ENCODE measurements at places on chromosomes 2 and 18.

GRCh38 chr2:239368321-239368720 lies 32.5 kb downstream of the HDAC4 start:
- DNase-seq = no peak

GRCh38 chr2:208415897-208416296 lies 9.3 kb downstream of the PTH2R start:
- no peak for DNase-seq

- no peak for DNase-seq
Observed at GRCh38 chr2:14944562-14945346, 312.2 kb downstream of the LRATD1 start.

DNA sequence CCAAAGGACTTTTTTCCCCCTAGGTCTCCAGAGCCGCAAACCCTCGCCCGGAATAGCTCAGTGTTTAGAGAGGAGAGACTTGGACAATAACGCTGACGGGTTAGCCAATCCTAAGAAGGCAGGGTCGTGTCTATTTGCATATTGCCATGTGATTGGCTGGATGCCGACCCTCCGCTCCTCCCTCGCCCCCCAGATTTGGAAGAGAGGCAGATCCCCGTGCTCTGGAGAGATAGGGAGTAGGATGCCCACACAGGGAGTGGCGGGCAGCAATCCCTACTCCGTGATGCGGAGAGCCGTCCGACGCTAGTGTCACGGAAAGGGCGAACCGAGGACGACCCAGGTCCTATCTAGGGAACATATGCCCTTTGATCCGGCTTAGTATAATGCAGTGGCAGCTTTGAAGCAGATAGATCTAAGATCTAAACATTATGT lies 1.4 kb downstream of the WNT6 start:
- peak; percentile 51 for DNase-seq

DNA sequence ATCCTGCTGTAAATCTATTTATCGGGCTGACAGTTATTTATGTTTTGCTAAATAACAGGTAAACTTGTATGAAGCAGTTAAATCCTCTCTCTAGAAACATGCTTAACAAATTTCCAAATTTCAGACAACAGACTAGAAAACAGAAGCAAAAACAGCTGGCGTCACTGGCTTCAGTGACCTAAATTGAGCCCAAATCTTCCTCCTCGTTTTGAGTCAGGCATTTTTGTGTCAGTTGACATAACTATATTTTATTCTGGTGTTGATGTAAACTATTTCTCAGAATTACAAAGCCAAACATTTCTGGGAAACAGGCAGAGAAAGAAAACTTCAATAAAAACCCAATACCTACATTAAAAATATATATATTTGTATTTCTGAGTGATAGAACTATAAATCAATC lies 21.7 kb downstream of the RBMS1 start:
- DNase-seq = no peak

DNA sequence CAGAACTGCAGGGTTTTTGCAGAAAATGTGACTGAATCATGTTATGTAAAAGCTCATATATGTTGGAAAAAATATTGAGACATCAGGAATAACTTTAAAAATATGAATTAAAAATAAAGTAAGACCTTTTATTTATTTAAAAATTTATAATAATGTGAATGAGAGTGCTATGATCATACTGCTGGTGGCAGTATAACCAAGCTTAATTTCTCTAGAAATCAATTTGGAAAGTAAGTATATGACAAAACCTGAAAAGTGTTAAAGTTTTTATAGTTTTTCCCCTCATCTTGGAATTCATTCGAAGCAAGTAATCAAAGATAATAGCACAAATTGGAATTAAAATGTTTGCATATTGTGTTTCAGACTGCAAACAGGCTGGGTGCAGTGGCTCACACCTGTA lies 7.5 kb downstream of the SLC39A10 start:
- DNase-seq = no peak

DNA sequence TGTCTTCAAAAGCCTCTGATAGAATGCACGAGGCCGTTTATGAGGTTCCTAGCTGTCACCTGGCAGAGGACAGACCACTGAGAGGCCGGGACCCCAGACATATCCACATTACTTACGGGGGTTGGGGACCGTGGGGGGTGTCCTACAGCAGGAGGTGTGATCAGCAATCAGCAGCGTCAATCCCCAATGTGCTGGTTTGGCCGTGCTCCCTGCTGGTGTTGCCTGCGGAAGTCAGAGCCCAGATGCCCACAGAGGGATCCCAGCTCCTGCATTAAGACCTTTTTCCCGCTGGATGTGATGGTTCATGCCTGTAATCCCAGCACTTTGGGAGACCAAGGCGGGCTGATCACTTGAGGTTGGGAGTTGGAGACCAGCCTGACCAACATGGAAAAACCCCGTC lies 20.8 kb upstream of the SP5 start:
- no peak for DNase-seq

DNA sequence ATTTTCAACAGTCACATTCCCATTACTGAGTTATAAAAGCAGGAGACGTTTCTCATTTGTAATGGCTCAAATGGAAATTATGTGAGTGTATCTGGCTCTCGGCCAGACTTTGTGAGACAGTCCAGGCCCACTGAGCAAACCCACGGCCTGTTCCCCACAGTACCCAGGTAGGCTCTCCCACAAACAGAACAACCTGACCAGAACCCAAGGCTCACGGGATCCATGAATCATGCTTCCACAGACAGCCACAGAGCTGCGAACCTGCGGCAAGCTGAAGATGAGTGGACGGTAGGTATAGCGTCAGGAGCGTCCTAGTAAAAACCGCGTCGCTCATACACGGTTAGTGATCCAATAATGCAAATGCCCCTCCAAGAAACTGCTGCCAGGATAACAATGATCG lies 34.2 kb downstream of the NDUFA10 start:
- no peak for DNase-seq

GRCh38 chr2:234003972-234004617 lies 46.4 kb upstream of the SPP2 start:
- no peak for DNase-seq

GRCh38 chr2:224160917-224161316 lies 121.8 kb upstream of the SERPINE2 start:
- no peak for DNase-seq

- no peak for DNase-seq
Observed at GRCh38 chr18:13147130-13147529, 71.4 kb upstream of the LDLRAD4 start.

- no peak for DNase-seq
Observed at GRCh38 chr2:5524551-5524950, 167.6 kb upstream of the SOX11 start.

DNA sequence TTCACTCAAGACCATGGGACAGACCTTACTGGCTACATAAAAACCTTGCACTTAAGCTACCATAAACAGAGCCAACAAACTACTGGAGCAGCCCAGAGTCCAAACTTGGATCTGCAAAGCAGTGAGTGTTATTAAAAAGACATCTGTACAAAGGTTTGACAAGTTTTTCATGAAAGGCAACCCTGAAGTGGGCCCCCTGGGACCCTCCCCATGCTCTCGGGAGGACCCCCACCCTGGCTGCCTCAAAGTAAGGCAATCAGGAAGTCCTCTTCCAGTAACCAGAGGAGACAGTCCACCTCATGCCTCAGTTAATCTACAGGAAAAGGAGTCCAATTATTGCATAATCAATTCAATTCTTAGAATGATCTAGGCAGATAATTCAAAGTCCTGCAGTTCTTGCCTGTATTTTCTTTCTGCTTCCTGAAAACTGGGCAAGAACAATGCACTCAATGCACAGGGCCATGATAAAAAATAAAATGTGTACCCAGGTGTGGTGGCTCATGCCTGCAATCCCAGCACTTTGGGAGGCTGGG lies 69.7 kb downstream of the TBC1D8 start:
- no peak for DNase-seq

GRCh38 chr2:38353402-38353801 lies 23.7 kb downstream of the ATL2 start:
- no peak for DNase-seq

GRCh38 chr2:221133941-221134340 lies 438.2 kb downstream of the EPHA4 start:
- DNase-seq = no peak

- no peak for DNase-seq
Observed at GRCh38 chr2:141710589-141711239, 420.1 kb downstream of the LRP1B start.

GRCh38 chr2:127084611-127085316 lies 22.2 kb downstream of the BIN1 start:
- DNase-seq = no peak

DNA sequence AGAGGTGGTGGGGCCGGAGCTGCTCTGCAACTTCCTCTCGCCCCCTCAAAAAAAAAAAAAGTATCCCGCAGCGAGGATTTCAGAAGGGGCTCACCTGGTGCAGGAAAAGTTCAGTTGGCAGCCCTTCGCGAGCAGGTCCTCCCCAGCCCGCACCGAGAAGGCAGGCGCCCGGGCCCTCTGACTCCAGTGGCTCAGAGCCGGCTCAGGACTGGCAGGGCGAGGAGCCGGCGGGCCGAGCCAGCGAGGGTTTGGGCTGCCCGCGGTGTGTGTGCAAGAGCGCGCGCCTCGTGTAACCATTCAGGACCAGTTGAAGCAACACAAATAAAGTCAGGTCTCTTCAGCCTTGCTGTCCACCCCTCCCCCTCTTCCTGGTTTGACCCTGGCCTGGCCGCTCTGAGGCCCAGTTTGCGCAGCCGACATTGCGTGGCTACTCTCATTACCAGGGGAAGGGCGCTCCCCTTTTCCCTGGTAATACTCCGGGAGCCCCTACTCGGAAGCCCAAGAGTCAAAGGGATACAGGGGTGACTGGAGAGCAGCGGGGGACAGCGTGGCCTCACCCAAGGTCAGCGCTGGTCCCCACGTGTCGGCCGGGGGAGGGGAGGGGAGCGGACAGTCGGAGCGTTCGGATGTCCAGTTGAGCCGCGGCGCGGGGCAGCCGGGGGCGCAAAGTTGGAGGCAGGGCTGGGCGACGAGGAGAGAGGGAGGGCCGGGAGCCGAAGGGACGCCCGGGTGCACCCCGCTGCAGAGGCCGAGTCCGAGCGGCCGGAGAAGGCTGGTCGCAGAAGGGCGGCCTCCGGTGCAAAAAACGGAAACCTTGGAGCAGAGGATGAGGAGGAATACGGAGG lies 12.3 kb downstream of the EN1 start:
- no peak for DNase-seq

- no peak for DNase-seq
Observed at GRCh38 chr2:120947982-120948661, 212.5 kb downstream of the GLI2 start.

- peak; percentile 71 for DNase-seq
Observed at GRCh38 chr2:159249990-159250715, 36.4 kb downstream of the WDSUB1 start.

- DNase-seq = no peak
Observed at GRCh38 chr2:174611006-174611405, 13.4 kb upstream of the WIPF1 start.

DNA sequence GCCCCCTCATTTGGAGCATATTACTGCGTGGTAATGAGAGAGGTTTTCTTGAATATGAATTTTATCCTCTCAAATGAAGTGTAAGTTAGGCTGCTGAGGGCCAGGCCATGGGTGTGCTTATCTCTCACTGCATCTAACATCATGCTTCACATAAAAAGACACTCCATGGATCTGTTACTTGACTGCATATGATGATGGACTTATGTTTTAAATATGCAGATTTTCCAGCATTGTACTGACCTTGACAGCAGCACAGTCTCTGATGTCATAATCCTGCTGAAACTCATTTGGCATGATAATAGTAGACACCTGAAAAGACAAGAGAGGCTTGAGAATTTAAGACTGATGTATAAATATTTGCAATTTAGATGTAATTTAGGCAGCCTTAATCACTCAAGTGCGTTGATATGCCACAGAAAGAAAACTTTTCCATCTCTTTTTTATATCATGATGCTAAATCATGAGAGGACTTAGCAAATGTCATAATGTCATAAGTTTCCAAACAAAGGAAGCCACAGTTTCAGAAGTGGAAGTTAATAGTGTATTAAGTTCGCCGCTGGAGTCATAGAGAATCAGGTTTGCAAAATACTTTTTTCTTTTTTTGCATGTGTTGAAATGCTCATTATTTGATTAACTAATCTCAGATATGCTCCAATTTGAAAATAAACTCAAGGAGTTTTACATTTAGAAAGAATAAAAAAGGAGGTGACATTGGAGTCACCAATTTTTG lies 62.7 kb upstream of the CD302 start:
- DNase-seq = no peak

DNA sequence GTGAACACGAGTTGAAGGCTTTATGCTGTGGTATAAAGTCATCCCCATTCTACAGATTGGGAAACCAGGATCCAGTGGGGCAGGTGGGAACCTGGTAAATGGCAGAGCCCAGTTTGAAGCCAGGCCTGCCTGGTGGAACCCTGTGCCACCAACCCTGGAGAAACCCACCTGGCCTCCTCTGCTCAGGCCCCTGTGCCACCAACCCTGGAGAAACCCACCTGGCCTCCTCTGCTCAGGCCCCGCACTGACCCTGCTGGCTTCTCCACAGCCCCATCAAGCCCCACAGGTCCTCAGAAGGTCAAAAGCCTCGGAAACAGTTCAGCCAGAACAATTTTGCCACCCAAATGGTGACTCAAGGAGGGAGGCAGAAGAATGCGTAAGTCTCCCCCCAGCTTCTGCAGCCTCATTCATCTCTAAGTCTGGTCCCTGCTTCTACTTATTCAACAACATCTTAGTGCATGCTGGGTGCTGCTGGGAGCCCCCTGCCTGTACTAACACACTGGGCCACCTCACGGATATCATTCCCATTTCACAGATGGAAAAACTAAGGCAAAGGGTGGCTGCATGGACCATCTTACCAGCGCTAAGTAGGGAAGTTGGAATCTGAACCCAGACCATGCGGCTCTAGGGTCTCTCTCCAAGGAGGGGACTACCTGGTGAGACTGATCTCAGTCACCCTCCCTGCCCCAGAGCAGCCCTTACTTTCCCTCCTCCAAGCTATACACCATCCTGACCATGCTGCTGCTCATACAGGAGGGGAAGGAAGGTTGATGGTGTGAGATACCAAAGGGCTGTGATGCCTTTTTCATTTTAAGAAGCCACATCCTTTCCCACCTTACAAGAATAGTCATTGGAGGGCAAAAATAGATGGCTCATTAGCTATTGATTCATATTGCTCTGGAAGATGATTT lies 93.7 kb upstream of the ID2 start:
- no peak for DNase-seq

DNA sequence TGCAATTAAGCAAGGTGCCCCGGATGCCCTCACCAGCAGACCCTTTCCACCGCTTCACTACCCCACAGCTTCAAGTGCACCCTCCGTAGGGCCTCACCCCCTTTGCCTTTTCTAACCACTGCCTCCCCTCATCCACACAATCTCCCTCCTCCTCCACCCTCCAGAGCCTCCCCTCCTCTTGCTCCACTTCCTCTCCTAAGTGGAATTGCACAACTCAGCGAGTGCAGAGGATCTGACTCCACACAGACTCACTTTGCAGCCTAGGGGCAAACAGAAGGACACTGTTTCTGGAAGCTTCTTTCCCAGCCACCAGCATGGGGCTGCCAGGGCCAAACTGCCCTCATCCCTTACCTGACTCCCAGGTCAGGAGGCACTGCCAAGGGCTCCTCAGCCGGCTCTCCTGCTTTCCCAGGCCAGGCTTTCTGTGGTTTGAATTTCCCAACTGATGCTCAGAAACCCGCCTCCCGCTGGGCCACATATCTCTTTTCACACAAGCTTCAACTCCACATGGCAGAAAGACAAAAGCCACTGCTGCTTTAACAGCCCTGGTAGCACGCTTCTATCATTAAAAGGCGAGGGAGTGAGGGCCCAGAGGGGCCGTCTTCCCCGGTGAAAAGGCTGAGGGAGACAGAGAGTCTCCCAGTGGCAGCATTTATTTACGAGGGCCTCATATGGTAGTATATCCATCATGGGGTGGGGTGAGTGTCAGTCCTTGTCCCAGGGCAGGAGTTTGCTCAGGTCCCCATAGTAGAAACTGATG lies 74.7 kb upstream of the MGAT4A start:
- no peak for DNase-seq

GRCh38 chr2:230954746-230955145 lies 29.7 kb upstream of the GPR55 start:
- no peak for DNase-seq
